GM06990 (cell line): ENCODE measurements at places on chromosomes 12 and 14.
A peak's percentile ranks its signal among the peaks of the same experiment; 100 is the strongest.

- no peak for DNase-seq
Measured at GRCh38 chr12:45879363-45879895, 110.9 kb downstream of the SCAF11 start.

- no peak for DNase-seq
Measured at GRCh38 chr12:88633312-88633711, 53.0 kb upstream of the KITLG start.

GRCh38 chr14:104095426-104096310 is 10.2 kb downstream of the ASPG start:
- DNase-seq, result no peak

- no peak for DNase-seq
Measured at GRCh38 chr12:132713123-132713522, 2.5 kb downstream of the PGAM5 start.

GRCh38 chr14:90003526-90004307 is 48.0 kb downstream of the TDP1 start:
- no peak for DNase-seq

DNA sequence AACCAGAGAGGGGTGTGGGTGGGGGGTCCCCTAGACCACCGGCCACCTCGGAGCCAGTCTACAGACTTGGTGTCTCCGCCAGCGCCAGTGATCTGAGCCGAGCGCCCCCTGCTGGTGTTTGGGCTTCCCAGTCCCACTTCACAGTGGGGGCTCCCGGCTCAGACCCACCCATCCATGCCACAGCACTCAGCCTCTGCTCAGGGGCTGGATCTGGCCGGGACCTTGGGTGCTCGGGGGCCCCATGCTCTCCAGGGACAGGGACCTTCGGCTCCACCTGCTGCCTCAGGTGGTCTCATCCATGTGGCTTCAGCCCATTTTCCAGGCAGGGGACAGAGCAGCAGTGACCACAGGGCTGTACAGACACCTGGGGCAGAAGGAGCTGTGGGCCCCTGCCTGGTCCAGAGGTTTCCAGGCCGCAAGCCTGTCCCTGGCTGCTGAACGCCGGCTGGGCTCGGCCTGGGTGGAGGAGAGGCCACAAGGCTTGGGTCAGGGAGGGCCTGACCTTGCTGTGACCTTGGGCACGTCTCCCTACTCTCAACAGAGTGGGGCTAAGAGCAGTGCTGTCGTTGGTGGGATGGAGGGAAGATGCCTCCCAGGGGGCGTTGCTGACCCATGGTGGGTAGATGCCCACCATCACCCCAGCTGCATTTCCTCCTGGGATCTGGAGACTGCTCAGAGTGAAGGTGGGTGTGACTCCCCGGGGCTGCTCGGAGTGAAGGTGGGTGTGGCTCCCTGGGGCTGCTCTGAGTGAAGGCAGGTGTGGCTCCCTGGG is 86.3 kb downstream of the KIF26A start:
- no peak for DNase-seq

DNA sequence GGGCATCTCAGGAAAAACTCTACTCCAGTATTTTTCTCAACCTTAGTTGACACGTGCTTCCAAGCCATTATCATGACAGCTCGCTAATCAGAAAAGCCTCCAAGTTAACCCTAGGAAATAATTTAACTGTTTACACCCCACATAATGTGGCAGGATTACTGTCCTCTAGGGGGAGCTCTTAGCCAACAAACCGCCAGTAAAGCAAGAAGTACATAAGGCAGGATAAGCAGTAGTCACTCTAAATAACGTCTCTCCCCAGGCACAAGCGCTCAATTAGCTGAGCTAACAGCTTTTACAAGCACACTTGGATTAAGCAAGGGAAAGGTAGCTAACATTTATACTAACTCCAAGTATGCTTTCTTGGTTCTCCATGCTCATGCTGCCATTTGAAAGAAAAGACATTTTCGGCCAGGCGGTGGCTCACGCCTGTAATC is 22.8 kb downstream of the APOBEC1 start:
- no peak for DNase-seq

GRCh38 chr12:107845226-107845979 is 70.9 kb downstream of the ASCL4 start:
- no peak for DNase-seq

DNA sequence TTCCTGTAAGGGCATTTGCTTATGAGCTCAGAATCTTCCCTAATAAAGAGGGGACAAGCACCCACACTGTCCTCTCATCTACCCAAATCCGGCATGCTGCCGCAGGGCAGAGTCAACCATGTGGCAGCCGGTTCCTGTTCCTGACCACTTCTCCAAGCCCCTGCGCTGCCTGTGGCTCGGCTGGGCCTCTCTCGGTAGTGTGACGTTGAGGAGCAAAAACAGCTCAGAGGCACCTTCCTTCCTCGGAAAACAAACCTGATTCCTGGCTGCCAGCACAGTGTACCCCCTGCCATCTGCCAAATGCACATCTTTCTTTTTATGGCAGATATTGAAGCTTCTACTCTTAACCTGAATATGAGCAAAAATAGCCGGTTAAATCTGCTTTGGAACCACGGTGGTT is 50.5 kb downstream of the CFAP251 start:
- DNase-seq, result no peak

DNA sequence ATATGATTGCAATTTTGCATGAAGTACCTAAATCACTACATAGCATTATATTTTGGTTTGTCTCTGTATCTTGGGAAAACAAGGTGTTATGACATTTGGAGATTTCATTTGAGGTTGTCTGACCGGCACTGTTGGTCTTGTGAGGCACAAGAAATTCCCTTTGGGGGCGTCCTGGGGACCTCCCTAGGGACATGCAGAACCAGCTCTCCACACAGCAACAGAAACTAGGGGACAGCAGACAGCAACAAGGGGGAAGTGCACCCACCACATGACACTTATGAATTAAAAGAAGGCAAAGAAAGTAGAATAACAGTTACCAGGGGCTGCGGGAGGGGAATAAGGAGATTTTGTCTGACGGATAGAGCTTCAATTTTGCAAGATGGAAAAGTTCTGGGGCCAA is 14.4 kb downstream of the DDX54 start:
- DNase-seq, result no peak

DNA sequence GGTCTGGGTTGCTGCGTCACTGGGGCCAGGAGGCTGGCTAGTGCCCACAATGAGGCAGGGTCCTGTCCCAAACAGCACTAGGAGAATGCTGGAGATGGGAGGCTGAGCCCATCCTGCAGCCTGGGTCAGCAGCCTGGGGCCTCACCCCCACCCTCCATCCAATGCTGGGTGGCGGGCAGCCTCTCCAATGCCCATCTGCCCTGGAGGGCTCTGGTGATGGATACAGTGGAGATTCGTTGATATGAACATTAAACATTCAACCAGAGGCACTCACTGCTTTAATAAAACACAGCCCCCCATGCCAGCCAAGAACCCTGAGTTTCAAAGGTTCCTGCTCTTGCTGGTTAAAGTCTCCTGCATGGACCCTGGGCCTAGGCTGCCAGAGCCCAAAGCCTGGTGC is 19.5 kb upstream of the HHIPL1 start:
- DNase-seq, result no peak

GRCh38 chr12:25972783-25973182 is 14.3 kb downstream of the RASSF8 start:
- no peak for DNase-seq

- no peak for DNase-seq
Measured at GRCh38 chr12:67818459-67818903, 169.9 kb downstream of the DYRK2 start.

- no peak for DNase-seq
Measured at GRCh38 chr12:77082021-77082420, 16.7 kb upstream of the E2F7 start.

- DNase-seq, result no peak
Measured at GRCh38 chr14:91835197-91835919, 32.0 kb downstream of the TC2N start.

- DNase-seq, result no peak
Measured at GRCh38 chr14:53093206-53093605, 59.9 kb downstream of the DDHD1 start.

DNA sequence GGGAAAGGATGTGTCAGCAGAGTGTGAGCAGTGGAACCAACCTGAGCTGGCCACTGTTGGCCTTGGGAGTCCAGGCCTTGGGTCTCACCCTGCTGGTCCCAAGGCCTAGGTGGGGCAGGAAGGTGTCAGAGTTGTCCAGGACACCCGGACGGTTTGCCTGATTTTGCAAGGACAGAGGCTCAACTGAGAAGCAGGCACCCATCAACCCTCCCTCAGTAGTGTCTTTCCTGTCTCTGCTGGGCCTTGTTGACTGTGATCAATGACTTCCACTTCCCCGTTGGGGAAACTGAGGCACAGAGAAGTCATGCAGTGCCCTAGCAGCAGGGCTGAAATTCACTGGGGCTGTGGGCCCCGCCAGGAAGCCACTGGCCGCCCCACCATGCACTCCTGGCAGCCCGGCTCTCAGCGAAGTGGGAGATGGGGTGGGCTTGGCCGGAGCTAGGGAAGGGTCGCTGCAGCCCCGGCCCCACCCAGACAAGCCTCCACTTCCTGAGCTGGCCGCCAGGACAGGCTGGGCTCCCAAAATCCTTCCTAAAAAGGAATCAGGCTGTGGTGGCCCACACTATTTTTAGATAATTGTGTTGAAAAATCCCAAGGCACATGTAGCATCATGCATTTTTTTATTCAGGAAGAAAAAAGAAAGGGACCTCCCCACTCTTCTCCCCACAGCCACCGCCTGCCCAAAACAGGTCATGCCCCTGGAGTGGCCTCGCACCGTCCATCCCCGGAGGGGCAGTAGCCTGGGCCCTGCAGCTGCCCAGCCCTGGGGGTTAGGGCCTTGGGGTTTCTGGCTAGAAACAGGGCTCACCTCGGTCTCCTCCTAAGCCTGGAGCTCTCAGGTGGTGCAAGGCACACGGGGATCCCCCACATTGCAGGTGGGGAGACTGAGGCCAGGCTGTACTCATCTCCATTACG is 127.4 kb downstream of the CALM1 start:
- no peak for DNase-seq

- DNase-seq, result no peak
Measured at GRCh38 chr12:2797721-2798418, 3.1 kb downstream of the FKBP4 start.

DNA sequence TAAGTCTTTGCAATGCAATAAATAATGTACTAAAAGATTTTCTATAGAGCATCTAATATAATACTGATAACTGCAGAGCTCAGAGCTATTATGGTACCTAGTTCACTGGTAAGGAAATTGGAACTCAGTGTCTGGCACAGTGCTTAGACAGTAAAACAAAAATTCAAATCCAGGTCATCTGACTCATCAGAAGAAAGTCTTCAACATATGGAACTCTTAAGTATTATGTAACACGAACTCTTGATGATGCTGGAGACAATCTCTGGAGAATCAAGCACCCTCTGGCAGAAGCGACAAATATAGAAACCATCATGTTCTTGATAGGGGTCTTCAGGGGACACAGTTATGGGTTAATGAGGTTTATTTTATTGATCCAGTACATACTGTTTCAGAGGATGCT is 37.3 kb upstream of the TRHDE start:
- DNase-seq, result no peak

DNA sequence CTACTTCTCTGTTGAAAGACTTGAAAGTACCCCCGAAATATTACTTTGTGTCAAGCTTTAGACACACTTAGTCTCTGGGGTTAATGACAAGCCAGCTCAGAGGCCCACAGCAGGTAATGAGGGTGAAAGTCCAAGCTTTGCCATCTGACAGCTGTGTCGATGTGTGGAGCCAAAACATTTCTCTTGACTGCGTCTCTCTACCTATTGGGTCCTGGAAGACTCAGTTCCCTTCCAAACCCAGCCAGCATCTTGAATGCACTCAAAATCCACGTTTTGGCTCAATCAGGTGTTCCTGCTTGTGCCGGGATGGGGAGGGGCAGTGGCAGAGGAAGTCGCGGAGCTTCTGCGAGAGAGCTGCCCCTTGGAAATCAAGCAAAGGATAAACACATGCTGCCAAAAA is 3.2 kb downstream of the PLXNC1 start:
- no peak for DNase-seq

DNA sequence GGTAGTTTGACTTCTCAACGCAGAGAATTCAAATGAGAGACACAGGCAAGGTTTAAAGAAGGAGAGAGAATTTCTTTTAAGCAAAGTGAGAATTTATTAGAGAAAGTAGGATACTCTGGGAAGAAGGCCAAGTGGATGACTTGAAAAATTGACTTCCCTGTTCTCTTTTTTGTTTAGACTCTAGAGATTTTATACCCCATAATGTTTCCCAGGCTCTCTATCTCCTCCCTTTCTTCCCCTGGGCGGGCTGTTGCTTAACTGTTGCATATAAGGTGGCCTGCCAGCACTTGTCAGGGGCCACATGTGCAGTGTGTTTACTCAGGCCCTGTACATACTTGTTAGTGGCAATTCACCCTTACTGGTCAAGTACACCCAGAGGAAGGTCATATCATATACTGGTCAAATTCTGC is 403.7 kb downstream of the SLC6A15 start:
- DNase-seq, result no peak

GRCh38 chr14:65958664-65959562 is 527.3 kb upstream of the CCDC196 start:
- DNase-seq, result peak; percentile 13

- DNase-seq, result no peak
Measured at GRCh38 chr12:78090266-78090665, 259.6 kb downstream of the NAV3 start.

DNA sequence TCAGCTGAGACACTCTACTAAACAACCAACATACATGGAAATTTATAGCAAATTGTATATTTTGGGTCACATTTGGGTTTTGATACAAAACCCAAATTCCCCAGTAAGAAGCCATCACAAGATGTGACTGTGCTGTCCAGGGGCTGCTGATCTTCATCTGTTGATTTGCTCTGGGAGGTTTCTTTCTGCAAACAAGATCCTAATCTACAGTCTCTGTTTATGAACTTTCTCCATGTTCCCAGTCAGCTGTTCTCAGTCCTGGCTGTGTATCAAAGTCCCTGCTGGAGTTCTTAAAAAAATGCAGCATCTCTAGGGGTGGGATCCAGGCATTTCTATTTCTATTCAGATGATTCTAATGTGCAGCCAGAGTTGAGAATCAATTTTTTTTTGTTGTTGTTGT is 85.1 kb downstream of the ATP23 start:
- DNase-seq, result no peak

DNA sequence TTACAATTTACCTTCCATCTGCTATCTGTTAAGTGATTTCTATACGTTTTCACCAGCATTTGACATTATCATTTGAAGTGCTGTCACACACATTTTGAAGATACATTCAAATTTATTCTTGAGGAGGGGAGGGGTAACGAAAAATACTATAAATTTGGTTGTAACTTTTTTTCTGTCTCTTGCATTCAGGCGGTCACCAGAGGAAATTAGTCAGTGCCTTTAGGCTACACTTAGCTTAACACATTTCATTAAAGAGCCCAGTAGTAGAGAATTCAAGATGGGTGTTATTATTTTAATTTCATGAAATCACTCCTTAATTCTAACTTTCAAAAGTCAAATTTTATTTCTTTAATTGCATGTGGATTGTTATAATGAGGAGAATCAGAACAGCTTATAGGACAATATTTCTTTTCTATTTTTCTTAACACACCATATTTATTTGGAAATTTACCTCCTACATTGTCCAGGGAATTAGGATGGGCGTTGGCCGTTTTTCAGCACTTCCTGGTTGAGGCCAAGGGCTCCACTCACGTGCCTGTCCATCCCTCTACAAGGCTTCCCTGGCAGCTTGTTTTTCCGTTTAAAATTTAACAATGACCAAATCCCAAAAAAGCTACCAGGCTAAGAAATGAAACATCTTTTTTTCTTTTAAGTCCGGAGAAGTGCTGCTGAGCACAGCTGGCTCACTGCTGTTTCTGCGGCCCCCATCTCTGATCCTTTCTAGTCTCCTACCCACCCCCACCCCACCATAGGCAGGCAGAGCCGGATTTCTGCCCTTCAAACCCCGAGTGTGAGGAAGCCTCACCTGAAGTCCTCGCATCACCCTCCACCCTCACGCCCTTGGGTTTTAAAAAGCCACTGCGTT is 1.1 kb upstream of the FAR2 start:
- no peak for DNase-seq
